AG08395 (cell line): ENCODE measurements at places on chromosomes 7 and 10.
A peak's percentile ranks its signal among the peaks of the same experiment; 100 is the strongest.

DNA sequence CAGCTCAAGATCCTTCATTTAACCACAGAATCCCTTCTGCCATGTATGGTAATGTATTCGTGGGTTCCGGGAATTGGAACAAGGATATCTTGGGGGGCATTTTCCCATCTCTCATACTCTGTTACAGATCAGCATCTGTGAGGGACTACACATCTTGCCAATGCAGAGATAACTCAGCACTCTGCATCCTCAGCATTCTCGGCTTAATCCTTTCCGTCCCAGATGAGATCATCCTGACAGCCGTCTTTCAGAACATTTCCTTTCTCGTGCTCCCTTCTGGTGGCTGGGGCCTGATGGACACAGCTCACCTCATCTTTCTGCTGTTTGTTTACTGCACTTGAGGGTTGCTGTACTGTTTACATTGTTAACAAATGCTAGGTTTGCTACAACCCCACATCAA lies 25.3 kb downstream of the FKBP6 start:
- DNase-seq: no peak

DNA sequence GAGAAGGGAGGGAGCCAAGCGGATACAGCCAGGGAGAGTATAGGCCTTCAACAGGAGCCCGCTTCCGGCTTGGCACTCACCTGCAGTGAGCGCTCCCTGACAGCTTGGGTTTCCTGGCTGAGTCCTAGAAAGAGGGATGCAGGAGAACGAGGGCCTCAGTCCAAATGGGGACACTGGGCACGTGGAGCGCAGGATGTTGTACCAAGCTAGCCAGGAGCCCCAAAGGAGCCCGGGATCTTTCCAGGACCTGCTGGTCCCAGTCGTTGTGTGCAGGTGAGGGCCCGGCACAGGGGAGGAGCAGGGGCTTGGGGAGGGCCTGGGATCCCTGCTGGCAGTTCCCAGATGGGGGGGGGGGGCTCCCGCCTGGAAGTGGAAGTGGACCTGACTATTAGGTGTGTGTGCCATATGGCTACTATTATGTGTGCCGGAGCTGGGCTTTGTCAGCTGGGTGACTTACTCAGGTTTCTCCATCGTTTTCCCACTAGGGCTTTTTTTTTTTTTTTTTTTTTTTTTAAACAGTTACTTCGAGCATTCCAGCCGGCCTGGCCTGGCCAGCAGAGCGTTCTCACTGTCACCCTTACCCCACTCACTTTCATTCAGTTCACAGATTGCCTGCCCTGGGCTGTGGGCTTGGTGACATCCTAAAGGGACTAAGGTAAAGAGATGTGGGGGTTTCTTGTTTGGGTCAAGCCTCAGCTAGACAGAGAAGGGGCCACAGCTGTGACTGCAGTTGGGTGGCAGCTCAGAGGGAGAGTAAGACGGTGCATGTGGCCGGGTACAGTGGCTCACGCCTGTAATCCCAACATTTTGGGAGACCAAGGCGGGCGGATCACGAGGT lies 3.8 kb downstream of the AGAP3 start:
- no peak for DNase-seq

DNA sequence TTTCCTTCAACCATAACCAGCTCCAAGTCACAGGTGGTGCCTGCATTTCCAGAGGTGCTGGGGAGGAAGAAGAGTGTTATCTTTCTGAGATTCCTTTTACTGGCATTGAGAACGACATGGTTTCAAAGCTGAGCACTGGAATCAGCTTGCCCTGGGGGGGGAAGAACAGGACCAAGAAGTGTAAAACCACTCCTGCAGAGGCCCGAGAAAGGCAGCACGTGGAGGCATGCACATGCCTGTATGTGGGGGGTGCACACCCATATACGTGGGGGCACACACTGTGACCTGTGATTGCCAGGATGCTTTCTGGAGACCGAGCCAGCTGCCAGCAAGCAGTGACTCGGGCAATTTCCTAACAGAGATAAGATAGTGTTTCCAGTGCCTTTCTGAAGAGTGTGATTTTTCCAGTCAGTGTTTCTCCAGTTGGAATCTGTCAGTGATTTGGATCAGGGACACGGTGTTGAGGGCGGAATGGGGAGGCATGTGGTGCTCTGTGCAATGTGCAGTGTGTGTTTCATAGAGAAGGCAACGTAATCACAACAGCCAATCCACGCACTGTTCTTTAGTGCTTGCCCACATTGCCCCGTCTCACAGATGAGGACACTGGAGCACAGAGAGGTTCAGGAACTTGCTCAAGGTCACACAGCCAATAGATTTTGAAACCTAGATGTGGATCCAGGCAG lies 4.2 kb downstream of the LRRC27 start:
- DNase-seq: no peak

GRCh38 chr10:75469006-75469616 lies 37.7 kb downstream of the LRMDA start:
- DNase-seq: peak; percentile 91

- no peak for DNase-seq
Measured at GRCh38 chr7:25103773-25104172, 21.3 kb downstream of the CYCS start.

GRCh38 chr7:37311355-37311754 lies 137.3 kb downstream of the ELMO1 start:
- no peak for DNase-seq

DNA sequence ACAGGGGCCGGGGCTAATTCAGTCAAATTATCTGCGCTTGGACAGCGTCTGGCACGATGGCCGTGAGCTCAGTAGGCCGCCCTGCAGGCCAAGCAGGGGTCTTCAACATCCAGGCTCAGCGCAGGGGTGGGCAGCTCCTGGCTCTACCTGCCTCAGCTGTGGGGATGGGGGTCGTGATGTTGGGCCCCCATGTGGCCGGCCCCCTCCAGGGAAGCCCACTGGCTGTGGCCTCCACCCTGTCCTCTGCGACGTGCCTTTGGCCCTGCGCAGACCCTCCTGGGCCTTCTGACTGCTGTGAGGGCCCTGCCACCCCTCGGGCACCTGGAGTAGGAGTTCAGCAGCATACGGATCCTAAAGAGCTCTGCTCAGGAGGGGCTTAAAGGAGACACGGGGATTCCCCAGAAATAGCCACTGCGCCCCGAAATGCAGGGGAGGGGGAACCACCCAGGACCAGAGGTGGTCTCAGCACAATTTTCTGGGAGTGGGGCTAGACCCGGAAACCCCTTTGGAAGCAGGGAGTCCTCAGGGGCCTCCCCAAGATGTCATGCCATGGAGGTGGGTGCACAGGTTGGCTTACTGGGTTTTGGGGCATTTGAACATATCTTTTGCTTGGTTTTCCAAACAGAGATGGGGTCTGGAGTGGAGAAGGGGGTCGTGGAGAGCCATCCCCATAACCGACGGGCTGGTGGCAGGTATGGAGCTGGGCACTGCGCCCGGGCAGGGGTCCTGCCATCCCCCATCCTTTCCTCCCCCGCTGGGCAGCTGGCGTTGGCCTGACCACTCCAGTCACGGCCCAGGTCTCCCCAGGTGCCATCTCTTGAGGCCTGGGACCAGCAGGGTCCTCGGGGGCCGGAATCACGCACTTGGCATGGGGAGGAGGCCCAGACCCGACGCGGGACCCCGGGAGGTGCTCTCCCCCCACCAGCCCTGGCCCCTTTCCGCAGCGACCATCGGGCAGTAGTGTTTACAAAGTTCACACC lies 4.0 kb upstream of the ADAP1 start:
- no peak for DNase-seq

GRCh38 chr10:29259498-29259897 lies 29.4 kb upstream of the LYZL1 start:
- DNase-seq: no peak

DNA sequence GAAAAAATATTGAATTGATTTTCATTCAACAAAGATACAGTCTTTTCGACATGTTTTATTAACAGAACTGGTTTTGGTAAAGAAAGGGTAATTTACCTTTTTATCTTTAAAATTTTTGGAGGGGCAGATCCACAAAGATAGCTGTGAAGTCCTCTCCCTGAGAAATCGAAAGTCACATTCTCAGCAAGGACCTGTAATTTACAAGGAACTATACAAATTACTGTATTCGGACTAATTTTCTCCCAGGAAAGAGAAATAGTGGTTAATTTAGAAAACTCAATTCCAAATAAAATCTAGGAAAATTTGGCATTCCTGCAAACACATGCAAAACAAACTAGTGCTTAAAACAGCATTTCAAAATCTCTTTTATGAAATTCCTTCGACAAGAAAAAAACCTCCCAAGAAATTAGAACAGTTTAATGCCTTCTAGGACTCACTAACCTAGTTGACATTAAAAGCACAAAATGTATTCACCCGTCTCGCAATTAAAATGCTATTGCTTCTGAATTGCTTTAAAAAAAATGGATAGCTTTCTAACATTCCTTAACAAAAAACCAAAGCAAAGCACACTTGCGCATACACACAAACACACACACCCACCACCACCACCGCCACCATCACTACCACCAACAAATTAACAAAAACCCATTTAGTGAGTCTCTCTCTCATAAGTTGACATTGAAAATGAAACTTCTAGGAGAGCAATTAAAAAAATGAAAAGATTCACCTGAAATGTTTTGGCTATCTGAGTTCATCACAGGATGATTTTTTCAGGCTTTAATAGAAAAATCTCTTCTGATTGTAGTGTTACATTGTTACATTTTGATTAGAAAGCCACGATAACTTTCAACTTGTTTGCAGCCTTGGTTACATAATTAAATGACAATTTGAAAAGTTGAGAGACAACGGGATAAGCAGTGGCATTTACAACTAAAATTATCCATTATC lies 4.0 kb upstream of the NKX2-3 start:
- no peak for DNase-seq

- DNase-seq: no peak
Measured at GRCh38 chr10:106942035-106942662, 222.4 kb downstream of the SORCS1 start.

GRCh38 chr10:131435232-131435631 lies 123.7 kb upstream of the TCERG1L start:
- DNase-seq: no peak

- DNase-seq: no peak
Measured at GRCh38 chr7:21103426-21104123, 316.9 kb upstream of the SP8 start.

GRCh38 chr10:120610791-120611190 lies 153.8 kb downstream of the PLPP4 start:
- DNase-seq: no peak

- no peak for DNase-seq
Measured at GRCh38 chr10:10293481-10293951, 724.2 kb upstream of the CELF2 start.
